Nucleus accumbens (tissue), 56 donors: ENCODE measurements at places on chromosomes 11 and 22.

DNA sequence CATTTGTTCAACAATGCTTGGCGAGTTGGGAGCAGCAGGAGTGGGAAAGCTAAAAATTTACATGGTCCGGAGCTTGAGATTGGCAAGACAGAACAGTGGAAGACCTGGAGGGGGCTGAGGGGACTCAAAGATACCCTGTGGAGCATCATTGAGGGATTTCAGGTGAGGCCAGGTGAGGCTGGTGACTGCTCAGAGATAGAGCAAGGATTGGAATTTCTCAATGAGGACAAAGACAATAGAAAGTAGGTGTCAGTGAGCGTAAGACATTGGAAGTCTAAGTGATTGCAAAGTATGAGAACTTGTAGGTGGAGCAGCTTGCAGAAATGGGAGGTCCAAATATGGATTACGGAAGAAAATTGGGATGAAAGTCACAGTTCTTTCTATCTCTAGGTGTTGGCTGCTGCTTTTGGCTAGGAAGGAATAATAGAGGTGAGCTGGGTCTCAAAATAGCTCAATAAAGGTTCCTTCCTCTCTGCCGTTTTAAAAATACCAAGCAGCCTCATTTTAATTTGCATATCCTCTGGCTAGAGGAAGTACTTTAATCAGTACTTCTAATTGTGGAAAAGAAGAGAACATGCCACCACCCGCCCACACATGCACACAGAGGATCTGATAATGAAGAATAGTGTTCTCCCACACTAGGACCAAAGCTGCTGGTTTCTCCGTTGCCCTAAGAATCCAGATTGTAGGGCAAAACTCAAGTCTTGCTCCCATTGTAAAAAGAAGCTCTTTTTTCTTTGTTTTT is 41.8 kb upstream of the SORL1-AS1 start:
- DNase-seq, result no peak

DNA sequence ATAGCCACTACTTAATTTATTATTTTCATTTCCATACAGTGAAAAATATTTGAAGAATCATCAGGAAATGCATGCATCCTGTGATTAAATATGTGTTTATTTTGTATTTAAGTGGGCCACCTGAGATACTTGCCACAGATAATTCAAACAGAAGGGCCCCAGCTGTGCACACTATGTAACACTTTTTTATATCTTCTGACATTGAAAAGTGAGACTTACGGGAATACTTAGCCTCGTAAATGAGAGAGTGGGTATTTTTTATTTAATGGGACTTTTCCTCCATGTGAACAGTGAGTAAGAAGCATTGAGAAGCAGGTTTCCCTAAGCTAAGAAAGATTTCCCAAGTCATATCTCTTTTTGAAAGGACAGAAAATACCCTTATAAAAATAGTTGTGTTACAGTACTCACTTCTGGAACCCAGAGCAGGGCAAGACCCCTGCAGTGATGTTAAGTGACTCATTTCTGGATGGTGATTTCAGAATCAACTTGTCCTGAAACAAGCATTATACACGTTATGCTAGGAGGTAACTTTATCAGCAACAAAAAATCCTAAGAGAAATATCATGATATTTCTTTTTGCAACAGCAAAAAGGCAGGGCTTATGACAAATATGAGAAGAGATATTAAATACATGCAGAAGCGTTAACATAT is 478.1 kb upstream of the CHORDC1 start:
- DNase-seq, result no peak

GRCh38 chr22:44409211-44409973 is 88.6 kb downstream of the RTL6 start:
- no peak for DNase-seq

DNA sequence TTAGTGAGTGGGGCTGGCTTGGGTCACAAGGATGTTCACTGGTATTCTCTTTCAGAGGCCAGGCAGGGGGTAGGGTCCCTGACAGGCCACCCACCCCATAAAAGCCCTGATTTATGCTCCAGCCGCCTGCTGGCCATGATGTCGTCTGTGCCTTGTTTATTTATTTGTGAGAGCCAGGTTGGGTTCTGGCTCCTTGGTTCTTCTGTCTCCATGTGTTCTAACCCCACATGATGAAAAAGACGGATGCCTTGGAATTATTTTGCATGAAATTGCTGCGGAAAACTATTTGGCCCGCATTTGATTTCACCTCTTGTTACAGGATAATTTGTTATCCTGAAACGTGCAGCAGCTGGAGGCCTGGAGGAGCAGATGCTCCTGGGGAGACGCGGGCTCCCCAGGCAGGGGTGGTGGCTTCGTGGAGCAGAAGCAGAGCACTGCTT is 46.3 kb upstream of the WNT11 start:
- DNase-seq, result no peak
